Fibroblast of mammary gland (primary cell): ENCODE measurements at places on chromosomes 6 and 20.

DNA sequence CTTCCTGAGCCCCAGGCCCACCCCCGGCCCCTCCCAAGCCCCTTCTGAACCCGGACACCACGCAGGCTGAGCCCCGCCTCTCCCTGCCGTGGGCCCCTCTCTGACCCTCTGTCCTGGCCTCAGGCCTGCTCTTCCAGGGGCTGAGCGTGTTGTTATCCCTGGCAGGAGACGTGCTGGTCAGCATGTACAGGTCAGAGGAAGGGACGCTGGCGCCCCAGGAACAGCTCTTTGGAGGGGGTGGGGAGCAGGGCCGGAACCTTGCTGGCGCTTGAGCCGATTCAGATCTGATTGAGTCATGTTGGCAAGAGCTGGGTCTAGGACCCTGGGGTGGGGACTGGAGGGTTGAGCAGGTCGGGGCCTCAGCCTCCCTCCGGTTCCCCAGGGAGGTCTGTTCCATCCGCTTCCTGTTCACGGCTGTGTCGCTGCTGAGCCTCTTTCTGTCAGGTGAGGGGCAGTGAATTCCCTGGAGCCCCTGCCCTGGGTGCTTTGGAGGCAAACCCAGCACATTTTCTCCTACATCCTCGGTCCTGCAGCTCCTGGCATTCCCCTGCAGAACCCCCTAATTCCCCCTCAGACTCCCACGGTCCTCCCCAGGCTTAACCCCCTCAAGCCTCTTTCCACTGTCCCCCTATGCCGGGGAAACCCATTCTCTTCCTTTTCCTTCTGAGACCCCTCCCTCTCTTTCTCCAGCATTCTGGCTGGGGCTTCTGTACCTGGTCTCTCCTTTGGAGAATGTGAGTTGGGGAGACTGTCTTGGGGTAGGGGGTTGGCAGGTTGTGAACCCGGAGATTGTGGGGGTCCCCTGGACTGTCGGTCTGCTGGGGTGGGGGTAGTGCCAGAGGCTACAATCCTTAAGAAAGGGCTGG lies 2.0 kb downstream of the SPAG4 start:
- DNase-seq, result peak; percentile 58

DNA sequence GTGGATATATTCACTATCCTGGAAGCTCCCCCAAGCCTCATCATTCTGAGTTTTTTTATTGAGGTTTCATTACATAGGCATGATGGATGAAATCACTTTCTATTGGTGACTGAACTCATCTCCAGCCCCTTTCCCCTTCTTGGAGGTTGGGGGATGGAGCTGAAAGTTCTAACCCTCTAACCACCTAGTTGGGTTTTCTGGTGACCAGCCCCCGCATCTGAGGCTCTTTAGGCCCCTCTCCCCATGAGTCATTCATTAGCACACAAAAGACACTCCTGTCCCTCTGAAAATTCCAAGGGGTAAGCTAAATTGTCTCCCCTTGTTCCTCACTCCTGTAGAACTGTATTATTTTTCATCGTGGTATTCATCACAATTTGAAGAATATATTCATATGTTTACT lies 33.3 kb downstream of the GFRA4 start:
- no peak for DNase-seq

DNA sequence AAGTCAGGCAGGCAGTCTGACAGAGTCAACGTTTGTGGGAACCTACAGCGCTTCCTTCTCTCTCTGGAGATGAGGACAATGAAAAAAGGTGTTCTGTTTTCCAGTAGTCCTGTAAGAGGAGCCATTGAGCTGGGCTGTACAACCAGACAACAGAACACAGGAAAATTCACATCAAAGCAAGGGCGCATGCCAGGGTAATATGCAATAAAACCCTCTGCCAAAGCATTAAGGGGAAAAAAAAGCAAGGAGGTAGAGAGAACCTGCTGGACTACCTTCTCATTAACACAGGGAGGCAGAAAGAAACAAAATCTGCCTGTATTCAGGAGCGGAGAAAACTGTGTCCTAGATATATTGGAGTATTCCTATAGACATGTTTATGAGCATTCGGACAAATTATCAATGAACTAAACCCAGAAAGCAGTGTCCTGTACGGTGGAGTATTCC lies 1.3 kb downstream of the RNF24 start:
- DNase-seq, result peak; percentile 88

DNA sequence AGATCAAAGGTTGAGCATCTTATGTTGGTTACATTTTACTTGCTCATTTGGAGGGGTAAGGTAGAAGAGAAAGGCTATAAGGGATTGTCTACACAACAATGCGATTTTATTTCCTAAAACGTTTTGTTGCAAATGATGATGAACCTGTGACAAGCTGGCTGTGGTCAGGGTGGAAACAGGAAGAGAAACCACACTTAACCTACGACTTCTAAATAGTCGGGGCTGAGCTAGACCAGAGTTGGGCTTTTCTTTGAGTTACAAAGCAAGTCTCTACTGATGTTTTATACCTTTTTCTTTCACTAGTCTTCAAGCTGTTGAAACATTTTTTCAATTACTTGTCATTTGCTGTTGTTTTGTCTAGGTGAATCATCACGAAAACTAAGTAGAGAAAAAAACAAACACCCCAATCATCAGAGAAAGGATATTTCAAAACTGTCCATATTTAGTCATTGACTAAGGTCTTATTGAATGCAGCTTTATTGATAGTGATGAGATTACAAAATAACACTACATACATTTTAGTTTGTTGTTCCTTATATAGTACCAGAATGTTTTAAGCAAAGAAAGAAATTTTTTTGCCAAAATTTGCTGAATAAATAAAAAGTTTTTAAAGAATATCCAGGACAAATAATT lies 18.0 kb downstream of the KLHL31 start:
- peak; percentile 59 for DNase-seq

DNA sequence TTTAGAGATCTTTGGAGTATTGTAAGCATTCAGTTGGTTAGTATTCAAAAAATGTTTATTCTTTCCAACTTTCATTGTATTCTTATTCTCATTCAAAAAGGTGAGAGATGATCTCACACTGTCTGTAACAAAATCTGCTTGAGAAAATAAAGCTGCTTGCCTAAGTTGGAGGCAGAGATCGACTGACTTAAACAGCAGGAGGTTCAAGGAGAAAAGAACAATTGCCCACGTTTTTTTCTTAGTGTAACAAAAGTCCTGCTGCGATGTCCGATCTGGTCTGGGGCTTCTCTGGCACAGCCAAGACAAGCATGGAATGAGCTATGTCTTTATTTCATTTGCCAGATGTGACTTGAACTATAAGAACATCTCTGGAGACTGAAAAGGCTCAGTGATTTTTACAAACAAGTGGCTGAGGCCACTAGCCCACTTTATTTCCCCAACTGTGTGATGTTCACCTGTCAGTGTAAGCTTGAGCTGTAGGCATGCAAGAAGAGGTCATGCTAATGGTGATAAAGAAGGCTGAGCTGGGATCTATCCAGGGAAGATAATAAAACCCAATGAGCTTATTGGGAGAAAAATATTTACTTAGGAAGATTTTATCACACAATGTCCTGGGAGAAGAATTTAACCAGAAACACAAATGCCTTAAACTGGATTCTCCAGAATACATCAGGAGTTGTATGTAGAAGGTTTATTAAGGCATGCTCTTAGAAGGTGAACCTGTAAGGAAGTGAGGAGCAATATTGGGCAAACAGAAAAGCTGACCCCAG lies 580.1 kb upstream of the BTBD3 start:
- DNase-seq, result no peak

- no peak for DNase-seq
Measured at GRCh38 chr6:14897831-14898230, 348.0 kb upstream of the JARID2 start.

DNA sequence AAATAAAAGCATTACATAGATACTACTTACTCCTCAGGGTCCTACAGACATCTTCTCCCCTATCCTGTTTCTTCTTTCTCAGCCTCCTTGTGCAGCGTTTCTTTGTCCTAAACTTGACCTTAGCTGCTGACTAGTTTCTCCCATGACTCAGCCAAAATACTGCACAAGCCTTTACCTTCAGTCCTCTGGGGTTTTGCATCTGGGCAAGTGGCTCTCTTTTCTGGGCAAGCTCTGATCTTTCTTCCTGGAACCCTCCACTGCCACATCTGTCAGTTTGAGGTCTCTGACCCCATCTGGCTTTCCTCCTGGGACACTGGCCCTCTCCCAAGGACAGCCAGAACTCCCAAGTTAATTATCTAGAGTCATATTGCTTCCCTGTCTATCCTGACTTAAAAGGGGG lies 838.4 kb downstream of the DHX35 start:
- peak; percentile 91 for DNase-seq

GRCh38 chr6:56434606-56435005 lies 187.2 kb upstream of the COL21A1 start:
- no peak for DNase-seq

GRCh38 chr6:38188677-38189335 lies 369.3 kb downstream of the ZFAND3 start:
- no peak for DNase-seq

GRCh38 chr20:21510414-21511384 lies 3.2 kb downstream of the NKX2-2 start:
- DNase-seq, result no peak

- DNase-seq, result no peak
Measured at GRCh38 chr6:111942561-111942960, 69.3 kb upstream of the FYN start.

DNA sequence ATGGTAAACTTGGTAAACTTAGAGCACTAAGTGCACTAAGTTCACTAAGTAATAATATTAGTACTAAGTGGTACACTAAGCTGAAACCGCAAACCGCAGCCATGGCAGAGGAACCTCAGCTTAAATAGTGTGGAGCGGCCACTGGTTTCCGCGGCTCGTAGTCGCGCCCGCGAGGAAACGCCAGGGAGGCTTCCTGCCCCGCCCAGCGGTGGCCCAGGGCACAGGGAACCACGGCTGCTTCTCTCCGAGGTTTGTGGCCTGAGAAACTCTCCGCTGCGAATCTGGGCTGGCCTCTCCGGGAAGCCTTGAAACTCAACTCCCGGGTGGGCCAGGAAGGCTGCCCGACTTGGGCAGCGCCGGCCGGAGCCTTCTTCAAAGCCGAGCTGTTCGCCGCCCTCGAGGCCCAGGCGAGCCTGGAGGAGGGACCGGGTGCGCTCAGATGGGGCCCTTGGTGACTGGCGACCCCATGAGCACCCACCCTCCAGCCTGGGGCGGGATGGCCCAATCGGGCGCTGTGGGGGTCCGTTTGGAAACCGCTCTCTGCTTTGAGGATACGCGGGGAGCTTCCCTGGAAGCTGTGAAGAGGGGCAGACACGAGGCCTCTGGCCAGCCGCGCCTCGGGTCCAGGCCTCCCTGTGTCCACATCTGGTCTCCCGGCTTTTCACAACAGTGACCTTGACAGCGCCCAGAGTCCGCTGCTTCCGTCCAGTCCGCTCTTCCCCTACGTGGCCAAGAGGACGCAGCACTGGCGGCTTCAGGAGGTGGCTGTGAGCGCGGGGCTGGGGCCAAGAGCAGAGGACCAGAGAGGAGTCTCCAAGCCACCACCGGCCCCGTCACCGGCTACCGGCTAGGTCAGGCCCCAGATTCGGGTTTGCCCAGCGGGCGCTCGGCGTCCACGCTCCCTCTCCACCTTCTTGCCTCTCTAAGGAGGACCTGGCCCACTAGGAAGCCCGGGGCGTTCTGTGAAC lies 25.4 kb upstream of the HLA-E start:
- peak; percentile 37 for DNase-seq

DNA sequence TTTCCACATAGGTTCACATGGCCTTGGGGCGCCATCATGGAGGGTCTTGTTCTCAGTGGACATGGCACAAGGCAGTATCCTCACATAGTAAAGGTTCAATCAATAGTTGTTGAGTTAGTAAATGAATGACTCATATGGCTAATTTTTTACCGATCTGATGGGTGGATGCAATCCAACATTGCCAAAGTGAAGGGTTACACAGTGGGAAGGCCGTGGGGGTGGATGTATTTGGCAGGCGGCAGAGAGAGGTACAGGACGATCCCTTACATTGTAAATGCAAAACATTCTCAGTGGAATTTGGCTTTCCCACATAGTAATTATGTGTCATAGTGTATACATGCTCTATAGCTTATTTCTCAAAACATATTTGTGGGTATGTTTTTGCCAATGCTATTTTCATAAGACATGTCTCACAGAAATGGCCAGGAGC lies 21.0 kb upstream of the PDE7B start:
- peak; percentile 92 for DNase-seq

DNA sequence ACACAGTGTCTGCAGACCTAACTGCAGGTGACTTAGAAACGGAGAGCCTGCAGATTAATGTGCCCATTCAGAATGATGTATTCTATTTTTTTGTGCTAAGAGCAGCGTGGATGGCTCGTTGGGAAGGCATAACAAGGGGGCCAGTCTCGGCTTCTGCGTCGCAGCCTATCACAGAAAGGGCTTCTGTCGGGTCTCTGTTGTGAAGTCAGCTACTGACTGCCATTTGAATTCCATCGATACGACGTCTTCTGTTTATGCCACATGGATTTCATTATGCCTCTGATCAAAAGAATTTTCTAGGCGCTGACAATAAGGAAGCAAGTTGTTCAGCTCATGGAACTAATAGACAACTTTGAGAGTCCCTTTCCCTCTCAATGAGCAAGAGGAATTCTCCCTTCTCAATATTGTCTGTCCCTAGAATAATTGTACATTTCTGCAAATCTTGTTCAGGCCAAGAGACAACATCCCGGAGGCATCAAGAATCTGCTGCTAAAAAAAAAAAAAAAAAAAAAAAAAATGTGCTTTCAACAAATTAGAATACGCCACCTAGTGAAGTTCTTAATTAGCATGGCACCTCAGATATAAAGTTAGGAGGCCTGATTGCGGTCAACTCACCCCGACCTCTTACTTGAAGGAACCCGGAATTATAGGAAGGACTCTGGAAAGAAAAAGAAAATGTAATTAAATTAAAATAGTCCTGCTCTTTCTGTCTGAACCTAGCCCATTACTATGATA lies 223.9 kb downstream of the TSHZ2 start:
- DNase-seq, result peak; percentile 17

- DNase-seq, result no peak
Measured at GRCh38 chr20:1686151-1686748, 28.7 kb upstream of the SIRPG start.

- no peak for DNase-seq
Measured at GRCh38 chr20:24147479-24147878, 158.9 kb upstream of the GGTLC1 start.

GRCh38 chr6:101588343-101588742 lies 194.8 kb downstream of the GRIK2 start:
- no peak for DNase-seq

- no peak for DNase-seq
Measured at GRCh38 chr6:56899753-56900152, 55.2 kb upstream of the BEND6 start.

DNA sequence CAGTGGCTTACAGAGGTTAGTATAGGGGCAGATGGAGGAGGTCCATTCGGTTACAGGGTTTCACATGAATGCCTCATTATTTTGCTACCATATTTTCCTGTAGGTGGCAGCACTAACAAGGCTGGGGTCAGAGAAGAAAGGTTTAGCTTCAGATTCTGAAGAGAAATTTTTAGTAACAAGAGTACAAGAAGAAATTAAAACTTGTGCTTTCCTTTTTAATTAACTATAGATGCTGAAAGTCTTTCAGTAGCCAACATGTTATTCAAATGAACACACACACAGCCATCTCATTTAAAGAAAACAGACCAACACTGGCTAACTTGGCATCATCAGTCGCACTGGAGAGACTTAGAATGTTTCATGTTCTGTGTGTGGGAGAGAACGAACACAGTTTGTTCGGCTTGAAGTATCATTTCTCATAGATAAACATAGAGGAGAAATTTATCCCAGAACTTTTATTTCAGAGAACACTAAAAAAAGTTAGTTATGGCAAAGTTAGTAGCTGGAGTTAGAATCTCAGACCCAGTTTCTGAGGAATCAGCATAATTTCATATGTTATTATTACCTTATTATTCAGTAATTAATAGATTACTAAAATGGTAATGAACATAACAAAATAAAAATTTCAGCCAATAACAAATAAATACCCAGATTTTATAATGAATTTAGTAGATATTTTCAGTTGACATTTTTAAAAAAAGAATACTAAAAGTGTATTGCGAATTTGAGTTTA lies 314.0 kb upstream of the RSPO3 start:
- DNase-seq, result peak; percentile 66
